Left renal cortex interstitium (tissue), 4 donors: ENCODE measurements at places on chromosomes 2 and 18. TPM values are rescaled to one million over a fixed set of nuclear protein-coding genes. Genes with fewer than 3 reads are reported as not detected.

DNA sequence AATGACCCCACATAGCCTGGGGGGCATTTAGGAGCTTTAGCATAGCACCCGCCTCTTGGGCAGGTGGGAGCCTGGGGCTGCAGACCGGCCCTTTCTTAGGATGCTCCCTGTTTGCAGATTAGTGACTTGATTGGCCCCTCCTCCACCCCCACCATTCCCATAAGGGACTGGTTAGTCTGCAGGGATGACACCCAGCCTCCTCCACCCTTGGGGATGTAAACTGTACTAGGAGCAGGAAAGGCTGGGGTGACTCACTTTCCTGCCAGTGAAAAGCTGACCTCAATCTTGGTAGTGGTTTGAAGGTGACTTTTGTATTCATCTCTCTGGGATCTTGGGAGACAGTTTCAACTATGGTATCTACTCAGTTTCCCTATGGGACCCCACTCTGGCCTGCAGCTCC is 24.2 kb downstream of the CTIF start:
- DNase-seq = no peak

GRCh38 chr2:197677483-197677882 is 2.1 kb upstream of the RFTN2 start:
- DNase-seq = no peak

SUMO1 gene
- polyA plus RNA-seq = 207 TPM

- no peak for DNase-seq
Measured at GRCh38 chr2:125445495-125445894, 1210.5 kb upstream of the GYPC start.

SLC9A4 gene
- 6.8 TPM for polyA plus RNA-seq
